EH (cell line): ENCODE measurements at places on chromosomes 16 and 17.
A peak's percentile ranks its signal among the peaks of the same experiment; 100 is the strongest.

- DNase-seq: no peak
Measured at GRCh38 chr16:69324585-69325253, 5.7 kb downstream of the PDF start.

DNA sequence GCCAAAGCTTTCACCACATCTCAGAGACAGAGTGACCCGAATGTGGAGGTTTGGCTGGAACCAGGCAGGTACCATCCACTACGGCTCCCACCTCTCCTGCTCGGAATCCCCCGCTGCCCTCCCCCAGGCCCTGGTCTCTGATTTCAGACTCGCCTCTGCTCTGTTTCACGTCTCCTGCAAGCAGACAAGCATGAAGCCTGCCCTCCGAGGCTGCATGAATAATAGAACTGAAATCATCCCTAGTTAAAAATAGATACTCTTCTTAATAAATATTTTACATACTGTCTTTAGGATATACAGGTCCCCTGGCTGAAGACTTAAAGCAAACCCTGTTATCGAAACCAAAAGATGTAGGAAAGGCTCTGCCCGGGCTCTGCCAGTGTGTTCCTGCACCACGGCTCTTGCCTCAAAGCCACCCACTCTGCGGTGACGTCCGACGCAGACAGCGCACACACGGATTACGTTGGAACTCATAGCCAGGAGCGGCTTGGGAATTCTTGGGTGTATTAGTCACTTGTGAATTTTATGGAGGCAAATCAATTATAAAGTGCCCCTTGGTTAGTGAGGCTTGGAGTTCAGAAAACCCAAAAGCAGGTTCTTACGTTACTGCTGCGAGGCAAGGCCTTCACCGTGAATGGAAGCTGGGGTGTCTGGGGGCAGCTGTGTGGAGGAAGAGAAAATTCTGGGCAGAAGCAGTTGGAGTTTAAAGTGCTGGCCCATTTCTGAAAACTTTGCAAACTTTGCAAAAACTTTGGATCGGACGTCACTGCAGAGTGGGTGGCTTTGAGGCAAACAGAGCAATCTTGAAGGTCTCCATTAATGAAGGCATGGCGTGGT is 25.6 kb upstream of the NPTX1 start:
- peak; percentile 54 for DNase-seq

DNA sequence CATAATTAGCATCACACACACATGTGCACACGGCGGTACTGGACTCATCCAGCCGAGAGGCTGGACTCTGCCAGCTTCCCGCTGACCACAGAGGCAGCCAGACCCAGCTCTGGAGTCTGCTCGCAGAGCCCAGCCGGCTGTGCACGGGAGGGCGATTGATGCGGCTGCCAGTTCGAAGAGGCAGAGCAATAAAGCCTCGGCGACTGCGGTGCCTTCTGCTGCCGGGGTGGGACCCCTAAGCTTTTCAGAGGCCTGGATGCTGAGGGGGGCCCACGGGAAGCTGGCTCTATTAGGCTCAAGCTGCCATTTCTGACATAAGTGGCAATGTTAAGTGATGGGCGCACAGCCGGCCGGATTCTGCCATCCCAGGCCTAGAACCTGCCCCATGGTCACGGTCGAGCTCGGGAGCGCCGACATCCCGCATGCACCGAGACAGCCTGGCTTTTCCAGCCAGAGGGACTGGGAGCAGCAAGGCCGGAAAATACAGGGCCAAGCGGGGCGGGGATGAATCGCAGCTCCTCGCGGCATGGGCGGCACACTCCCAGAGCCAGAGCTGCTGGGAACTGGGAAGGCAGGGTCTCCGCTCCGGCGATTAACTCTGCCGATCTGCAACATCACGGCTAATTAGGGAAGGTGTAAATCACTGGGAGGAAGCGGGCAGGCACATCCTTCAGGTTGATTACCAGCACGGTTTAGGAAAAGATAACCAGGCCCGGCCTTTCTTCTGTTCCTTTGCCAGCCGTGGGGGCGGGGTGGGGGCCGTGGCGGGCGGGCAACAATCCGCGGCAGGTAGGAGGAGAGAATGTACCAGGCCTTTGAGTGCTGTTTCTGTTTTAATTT is 57.7 kb downstream of the TBC1D16 start:
- DNase-seq: no peak

GRCh38 chr17:76951375-76951905 is 83.2 kb downstream of the MGAT5B start:
- no peak for DNase-seq

- peak; percentile 41 for DNase-seq
Measured at GRCh38 chr17:57861000-57861789, 11.4 kb upstream of the MRPS23 start.

DNA sequence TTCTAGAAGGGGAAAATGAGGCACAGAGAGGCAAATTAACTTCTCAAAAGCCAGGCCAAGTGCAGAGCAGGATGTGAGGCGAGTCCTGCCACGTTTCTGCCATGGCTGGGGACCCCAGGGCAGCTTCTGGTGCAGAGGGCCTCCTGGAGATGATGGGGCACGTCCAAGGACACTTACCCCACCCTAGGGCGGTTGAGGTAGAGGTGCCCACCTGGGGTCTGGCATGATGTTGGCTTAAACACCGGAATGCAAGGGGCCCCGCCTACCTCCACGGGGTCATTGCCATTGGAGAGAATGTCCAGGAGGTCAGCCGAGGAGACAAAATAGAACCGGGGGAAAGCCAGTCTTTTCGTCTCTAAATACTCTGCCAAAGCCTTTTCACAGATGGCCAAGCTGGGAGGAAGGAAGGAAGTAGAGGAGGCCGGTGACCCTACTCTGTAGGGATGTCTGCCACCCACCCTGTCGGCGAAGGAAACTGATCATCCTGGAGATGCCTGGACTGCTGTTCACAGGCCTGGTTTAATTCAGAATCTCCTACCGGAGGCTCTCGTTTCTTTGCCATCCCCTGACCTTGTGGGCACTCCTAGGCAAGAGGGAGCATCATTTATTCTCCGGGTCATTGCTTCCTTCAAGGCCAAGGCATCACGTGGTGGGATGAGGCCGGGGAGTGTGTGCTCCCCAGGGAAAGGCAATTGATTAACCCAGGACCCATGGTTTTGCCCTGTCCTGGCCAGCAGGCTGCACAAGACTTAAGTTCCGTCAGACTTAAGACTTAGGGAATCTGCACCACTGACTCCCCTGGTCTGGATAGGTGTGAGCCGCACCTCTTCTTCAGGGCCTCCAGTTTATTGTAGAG is 70.5 kb downstream of the DNAH17 start:
- no peak for DNase-seq

GRCh38 chr17:29248845-29249244 is 2.2 kb downstream of the CRYBA1 start:
- DNase-seq: no peak

DNA sequence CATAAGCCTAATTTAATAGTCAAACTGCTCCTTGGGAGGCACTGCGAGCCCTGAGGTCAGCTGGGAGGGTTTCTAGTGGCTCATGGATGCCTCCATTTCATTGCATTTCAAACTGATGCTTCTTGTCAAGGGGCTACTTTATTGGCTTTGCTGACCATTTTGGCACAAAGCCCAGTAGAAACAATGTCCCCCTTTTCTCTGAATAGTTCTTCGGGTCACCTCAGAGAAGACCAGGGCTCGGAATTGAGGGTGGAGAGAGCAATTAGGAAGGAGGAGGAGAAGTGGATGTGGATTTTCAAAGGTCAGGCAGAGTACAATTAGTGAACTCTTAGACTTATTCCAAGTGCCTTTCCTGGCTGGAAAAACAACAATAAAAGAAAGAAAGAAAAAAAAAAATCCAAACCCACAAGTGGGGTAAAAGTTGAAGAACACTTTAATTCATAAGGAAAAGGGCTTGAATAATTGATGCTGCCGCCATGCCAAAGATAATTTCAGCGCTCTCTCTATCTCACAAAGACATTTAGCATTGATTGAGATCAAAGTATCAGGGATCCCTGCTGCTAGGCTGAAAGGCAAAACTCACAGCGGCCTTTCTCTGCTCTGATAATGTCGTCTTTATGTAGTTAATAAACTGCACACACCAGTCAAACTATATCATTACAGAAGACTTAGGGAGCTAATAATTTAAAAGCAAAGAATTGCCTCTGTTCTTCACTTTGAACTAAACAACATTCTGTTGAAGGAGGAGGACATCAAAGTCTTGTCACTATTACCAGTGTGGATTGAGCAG is 122.7 kb downstream of the RGS9 start:
- no peak for DNase-seq
